Esophagus squamous epithelium (tissue), 5 donors: ENCODE measurements at places on chromosomes 4 and X.

- no peak for DNase-seq
Observed at GRCh38 chrX:134907302-134907701, 83.5 kb upstream of the SMIM10 start.

GRCh38 chr4:15725608-15726007, 22.7 kb downstream of the BST1 start:
- no peak for DNase-seq

GRCh38 chrX:139113708-139114107, 402.2 kb upstream of the FGF13 start:
- DNase-seq, result no peak

- no peak for DNase-seq
Observed at GRCh38 chrX:70001269-70001668, 48.5 kb downstream of the AWAT2 start.

- DNase-seq, result no peak
Observed at GRCh38 chrX:150372280-150372679, 9.2 kb downstream of the MAMLD1 start.

GRCh38 chr4:80011636-80012236, 61.3 kb downstream of the ANTXR2 start:
- DNase-seq, result no peak

DNA sequence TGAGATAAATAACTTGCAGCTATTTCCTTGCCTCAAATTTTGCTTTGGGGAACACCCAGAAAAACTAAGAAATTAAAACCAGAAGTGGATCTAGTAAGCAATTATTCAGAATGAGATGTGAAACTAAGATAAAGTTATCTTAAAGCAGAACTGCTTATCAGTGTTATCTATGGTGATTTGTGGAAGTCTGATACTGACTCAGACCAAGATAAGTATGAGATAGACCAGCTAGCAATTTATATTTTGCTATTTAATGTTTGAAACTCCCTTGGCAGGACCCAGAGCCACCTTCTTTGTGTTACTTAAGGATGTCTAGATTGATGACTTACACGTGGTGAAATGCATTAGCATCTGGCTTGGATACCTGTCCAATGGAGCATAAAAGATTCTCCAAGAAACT, 368.1 kb downstream of the EPHA5 start:
- no peak for DNase-seq

DNA sequence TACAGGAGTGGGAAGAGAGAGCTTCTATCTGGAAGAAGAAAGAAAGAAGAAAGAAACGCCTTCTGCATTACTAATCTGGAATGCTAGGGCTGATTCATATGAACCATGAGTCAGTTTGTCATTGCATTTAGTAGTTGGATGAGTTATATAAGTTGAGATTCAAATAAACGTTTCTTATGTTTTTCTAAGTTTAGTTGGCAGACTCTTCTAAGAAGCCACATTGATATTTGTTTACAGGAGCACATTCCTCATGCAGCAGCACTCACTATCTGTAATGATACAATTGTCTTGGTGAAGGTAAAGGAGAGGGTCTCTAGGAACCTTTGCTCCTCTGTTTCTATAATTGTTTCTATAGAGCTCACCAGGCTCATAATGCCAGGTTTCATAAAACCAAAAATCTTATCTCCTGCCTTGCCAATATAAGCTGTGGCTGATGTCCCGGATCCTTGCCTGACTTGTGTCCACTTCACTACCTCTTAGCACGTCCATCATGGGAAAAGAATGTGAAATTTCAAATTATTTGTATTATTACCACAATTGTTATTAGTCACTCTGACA, 39.5 kb downstream of the HOPX start:
- no peak for DNase-seq

DNA sequence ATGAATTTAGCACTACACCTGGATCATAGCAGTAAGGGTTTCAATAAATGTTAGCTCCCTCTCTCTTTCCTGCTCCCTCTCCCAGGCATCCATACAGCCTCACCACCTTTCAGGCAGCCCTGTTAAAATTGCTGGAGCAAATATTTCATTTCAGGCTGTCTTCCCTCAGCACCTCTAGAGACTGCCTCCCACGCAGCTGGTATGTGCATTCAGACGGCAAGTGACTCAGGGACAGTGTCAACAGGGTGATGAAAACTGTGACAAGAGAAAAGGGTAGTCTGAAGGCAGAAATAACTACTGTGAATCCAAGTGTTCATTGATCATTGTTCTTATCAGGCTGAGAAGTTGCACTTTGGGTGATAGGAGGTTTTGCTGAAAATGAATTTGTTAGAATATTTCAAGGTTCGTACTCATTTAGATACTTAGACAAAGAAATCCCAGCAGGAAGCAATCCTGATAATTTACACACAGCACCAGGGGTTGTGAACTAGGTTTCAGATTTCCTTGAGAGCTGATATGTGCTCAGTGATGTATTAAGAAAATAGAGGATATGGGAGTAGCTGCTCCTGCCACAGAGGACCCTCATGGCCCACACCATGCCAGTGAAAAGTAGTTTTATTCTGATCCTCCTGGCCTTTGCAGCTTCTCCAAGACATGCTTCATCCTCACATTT, 424.2 kb downstream of the FGF13 start:
- no peak for DNase-seq

- no peak for DNase-seq
Observed at GRCh38 chr4:87465739-87466366, 43.5 kb downstream of the NUDT9 start.

- DNase-seq, result no peak
Observed at GRCh38 chr4:72569719-72570235, 756 bp upstream of the ADAMTS3 start.

GRCh38 chr4:40299811-40300292, 35.3 kb upstream of the CHRNA9 start:
- DNase-seq, result no peak

DNA sequence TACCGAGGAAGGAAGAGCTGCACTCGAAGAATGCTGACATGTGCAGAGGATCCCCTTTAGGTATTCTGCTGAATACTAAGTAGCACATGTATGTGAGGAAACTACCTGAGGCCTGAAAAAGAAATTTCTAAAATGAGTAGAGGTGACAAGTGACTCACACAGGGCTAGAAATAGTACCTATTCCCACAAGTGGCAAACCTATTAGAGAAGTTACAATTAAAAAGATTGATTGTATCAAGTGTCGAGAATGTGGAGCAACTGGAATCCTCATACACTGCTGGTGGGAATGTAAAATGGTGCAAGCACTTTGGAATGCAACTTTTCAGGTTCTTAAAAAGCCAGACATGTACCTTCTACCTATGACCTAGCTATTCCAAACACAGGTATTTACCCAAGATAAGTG, 47.4 kb downstream of the CCSER1 start:
- no peak for DNase-seq

GRCh38 chr4:86840858-86841257, 8.3 kb downstream of the SLC10A6 start:
- DNase-seq, result no peak

DNA sequence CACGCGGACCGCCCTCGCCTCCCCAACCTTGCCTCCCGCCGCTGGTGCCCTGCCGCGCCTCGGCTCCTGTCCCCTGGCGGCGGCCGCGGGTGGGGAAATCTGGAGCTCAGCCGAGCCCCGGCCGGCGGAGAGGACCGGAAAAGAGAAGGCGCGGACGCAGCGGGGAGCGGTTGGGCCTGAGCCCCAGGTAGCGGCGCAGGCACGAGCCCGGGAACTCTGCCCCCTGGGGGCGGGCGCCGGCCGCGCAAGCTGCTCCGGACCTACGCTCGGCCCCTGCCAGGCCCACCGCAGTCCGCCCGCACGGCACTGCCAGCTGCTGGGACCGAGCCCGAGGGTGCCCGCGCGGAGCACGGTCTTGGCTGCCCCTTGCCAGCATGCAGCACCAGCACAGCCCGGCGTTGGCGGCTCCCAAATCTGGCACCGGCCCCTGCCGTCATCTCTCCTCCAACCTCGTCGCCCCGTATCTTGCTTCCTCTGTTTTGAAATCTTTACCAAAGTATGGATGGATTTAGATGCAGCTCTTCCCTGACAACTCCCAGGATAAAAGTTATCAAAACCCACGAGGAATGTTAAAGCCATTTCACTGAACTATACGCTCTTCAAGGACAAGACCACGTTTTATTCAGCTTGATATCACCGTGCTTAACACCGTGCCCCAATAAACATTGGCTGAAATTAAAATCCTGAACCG, at the start of gene PRSS12:
TSS of gene PRSS12 (minus strand) at position 161 of the 691 bp plus-strand sequence. CDS start 283 bp downstream, outside the sequence.
- no peak for DNase-seq

GRCh38 chrX:44975666-44976263, 102.8 kb downstream of the KDM6A start:
- DNase-seq, result no peak

GRCh38 chr4:81494031-81494431, 22.3 kb upstream of the RASGEF1B start:
- DNase-seq, result no peak

- DNase-seq, result no peak
Observed at GRCh38 chr4:86657382-86657781, 63.3 kb downstream of the PTPN13 start.

DNA sequence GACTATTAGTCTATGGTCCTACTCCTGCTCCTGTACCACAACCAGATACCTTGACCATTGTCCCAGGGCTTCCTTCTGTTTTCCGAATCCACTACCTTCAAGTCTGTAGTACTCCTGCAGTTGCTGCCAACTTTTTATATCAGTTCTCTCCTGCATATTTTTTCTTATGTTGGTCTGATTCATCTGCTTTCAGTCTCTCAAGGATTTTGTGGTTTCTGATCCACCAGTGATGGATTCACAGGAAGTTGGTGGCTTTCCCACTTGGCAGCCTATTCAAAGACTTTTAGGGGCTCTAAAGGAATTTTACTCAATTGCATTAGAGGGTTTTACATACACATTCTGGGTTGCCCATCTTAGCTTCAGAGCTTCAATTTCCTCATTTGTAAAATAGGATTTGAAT, 23.6 kb downstream of the KIF4A start:
- DNase-seq, result no peak

DNA sequence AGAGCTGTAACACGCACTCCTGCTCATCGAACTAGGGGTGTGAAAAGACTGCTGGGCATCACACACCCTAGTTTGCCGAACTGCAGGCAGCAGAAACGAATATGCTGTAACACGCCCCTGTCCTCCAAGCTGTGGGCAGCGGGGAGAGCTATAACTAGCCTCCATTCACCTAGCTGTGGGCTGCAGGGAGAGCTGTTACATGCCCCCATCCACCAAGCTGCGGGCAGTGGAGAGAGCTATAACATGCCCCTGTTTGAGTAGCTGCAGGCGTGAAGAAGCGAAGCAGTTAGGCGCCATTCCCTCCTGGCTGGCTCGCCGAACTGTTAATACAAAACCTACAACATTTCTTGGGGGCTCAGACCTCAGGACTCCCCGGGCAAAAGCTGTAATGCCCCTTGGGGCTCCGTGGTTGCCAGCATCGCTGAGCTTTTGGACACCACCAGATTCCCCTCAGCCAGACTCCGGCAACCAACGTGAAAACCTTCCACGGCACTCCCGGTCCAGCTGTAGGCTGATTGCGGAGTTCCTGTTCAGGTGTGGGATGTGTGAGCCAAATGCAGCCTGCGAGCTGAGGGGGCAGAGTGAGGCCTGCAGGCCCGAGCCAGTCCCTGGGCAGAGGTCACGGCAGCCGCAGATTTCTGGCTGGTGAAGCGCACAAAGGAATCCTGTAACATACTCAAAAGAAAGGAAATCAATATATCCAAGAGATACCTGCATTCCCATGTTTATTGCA, 41.1 kb upstream of the ANKRD17 start:
- no peak for DNase-seq

- no peak for DNase-seq
Observed at GRCh38 chr4:120870279-120870673, 52.2 kb downstream of the PRDM5 start.

DNA sequence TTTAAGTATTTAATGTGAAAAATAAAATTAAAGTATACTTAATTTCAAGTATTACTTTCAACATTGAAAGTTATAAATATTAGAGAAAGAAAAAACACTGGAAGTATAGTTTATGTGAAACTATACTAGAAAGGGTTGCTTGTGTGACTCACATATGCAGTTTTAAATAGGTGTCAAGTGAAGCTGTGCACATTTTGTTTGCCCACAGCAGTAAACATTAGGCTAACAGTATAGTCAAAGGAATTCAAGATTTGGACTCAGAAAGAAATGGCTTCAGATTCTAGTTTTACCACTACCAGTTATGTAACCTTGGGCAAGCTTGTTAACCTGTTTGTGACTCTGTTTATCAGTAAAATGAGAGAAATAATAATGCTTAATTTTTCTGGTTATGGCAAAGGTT, 148.2 kb downstream of the FAM47B start:
- DNase-seq, result no peak

DNA sequence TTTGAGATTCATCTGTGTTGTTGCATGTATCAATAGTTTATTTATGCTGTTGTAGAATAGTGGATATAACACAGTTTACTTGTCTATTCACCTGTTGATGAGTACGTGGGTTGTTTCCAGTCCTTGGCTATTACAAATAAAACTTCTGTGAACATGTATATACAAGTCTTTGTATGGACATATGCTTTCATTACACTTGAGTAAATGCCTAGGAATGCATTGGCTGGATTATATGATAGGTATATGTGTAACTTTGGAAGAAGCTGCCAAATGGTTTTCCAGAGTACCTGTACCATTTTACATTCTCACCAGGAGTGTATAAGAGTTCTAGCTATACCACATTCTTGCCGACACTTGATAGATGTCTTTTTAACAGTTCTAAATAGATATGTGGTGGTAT, 16.5 kb downstream of the ART3 start:
- DNase-seq, result no peak

DNA sequence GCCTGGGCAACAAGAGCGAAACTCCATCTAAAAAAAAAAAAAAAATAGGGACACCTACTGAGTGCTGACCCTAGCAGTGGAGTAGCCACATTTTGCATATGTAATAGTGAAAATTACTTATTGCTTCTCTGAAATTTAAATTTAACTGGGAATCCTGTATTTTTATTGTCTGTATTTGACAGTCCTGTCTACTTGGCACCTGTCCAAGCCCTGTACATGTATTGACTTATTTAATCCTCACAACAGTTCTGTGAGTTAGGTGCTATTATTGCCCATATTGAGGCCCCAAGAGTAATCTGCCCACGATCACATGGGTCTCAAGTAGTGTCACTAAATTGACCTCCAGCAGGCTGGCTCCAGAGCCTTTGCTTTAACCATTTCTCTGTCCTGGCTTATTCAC, 81.6 kb downstream of the WDR19 start:
- DNase-seq, result no peak

- no peak for DNase-seq
Observed at GRCh38 chrX:115452251-115452650, 108.7 kb upstream of the PLS3 start.

DNA sequence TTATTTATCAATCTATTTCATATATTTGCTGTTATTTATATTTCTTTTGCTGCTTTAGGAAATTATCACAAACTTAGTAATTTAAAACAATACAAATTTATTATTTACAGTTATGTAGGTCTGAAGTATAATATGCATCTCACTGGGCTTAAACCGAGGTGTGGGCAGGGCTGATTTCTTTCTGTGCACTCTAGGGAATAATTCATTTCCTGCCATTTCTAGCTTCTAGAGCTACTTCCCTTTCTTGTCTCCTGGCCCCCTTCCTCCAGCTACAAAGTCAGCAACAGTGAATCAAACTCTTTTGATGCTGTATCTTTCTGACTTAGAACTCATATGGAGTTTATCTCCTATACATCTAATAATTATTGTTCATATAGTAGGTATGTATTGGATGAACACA, 303.5 kb upstream of the ARSJ start:
- DNase-seq, result no peak

GRCh38 chr4:151484396-151485102, 75.6 kb downstream of the FHIP1A start:
- no peak for DNase-seq
